Bone marrow (tissue), 2 donors: ENCODE measurements at places on chromosomes 3 and 15.

DNA sequence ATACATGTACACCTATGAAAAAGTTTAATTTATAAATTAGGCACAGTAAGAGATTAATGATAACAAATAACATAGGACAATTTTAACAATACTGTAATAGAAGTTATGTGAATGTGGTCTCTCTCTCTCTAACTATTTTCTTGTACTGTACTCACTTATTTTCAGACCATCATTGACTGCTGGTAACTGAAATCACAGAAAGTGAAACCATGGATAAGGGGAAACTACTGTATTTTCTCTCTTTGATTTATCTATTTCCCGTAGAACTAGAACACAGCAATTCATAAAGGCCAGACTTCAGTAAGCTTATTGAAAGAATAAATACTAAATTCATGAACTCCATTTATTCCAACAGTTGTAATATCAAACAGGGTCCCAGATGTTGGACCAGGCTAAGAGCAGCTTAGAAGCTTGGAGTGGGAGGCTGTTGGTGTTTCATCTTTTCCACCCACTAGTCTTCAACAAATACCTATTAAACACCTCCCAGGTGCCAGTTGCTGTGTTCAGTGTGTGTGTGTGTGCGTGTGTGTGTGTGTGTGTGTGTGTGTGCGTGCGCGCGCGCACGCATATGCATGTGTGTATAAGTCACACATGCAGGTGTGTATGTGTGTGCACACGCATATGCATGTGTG, 235.4 kb downstream of the FOXP1 start:
- no peak for DNase-seq

GRCh38 chr3:136300444-136300843, 50.3 kb downstream of the PCCB start:
- no peak for DNase-seq

- no peak for DNase-seq
Measured at GRCh38 chr3:194251891-194252560, 99.1 kb downstream of the CPN2 start.

DNA sequence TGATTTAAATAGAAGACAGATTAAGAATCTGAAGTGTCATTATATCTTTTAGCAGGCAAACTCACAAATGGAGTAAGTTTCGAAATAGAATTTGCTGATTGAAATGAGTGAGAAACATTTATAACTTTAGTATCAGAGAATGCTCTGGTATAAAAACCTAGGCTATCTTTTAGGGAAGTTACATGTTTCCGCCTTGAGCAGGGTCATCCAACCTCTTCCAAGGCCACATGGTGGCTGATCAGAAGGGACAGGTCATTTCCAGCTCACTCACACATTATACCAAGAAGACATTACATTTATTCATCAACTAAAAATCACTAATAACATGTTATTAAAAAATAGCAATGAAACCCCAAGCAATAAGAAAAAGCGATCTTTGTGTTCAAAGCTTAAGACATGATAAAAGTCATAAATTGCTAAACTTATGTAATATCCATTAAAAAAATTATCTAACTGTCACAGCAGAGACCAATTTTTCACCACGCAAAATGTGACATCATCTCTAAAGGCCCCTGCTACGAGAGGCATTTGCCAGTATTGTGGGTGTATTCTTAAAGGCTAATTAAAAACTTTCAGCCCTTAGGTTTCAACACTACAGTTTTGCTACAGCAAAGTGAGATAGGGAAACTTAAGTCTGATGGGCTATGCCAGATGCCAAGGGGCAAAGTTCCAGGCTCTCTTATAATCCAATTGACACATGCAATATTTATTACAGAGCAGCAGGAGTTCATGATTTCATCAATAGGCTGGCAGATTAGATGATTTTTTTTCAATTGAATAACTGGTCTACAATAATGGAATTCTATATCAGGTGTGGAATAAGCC, 240.4 kb upstream of the TBL1XR1 start:
- DNase-seq = no peak

- no peak for DNase-seq
Measured at GRCh38 chr15:34109797-34110663, 8.1 kb downstream of the PGBD4 start.

DNA sequence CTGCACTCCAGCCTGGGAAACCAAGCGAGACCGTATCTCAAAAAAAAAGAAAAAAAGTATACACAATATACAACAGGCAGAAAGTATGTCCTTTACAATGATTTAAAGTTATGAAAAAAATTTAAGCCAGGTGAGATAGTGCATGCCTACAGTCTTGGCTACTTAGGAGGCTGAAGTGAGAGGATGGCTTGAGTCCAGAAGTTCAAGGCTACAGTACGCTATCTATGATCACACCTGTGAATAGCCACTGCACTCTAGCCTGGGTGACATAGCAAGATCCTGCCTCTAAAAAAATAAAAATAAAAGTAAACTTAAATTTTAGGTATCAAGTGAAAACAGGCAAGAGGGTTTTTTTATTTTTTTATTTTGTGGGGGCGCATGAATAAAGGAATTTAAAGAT, 3.1 kb upstream of the KNSTRN start:
- DNase-seq = no peak

- DNase-seq = no peak
Measured at GRCh38 chr15:90340345-90340744, 11.7 kb upstream of the ZNF774 start.

- no peak for DNase-seq
Measured at GRCh38 chr3:155070932-155071387, 9.2 kb upstream of the MME start.

- no peak for DNase-seq
Measured at GRCh38 chr15:34794590-34795206, 651 bp downstream of the ACTC1 start.

DNA sequence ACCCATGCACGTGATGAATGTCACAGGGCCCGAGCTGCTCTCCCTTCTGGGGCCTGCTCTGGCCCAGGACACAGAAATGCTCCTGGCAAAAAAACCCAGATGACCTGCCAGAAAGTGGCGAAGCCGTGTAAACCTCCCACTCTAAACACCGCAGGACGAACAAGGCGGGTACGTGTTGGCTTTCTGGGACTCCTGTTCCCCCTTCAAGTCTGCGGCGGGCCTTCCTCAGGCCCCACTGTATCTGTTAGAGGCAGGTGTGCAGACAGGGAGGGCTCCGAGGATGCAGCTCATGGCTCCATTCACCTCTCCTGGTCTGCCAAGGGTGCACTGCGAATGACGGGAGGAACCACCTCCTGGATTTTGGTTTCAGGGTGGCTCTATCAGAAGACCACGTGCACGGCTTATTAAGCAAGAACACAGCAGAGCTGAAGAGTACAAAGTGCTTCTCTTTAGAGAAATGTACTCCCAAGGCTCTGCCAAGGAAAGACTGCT, 173.8 kb downstream of the ADAMTS17 start:
- no peak for DNase-seq
